ENCODE measurements at places on chromosomes 11 and 22.

- DNase-seq, result no peak
These were observed 726 bp downstream of the PKNOX2 start for GRCh38 chr11:125165111-125165842.

DNA sequence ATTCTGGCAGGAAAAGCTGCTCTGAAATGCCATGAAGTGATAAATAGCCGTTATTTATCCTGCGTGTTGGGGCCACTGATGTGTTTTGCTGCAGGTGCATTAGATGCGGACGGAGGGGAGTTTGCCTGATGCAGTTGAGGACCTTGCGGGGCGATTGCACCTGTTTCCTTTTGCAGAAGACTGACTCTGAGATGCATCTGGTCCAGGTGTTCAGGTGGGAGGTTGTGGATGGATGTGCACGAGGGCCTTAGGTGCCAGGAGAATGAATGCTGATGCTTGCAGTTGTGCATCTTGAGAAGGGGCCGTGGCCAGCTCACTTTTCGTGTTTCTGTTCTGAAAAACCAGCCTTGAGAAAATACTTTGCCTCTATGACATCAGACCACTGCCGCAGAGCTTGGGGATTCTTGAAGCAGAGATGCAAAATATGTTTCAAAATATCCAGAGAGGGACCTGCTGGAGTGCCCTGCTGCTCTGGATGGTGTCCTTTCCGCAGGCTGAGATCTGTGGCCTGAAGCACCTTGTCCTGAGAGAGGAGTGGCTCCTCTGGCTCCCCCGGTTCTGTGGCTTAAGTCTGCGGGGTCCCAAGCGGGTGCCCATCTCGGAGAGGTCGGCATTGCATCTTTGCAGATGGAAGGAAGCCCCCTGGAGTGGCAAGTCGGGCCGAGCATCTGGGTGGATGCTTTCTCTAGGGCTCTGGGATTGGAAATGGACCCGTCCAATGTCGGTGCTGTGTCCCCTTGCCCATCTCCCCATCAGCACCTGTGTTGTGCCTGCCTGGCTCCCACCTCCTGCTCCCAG, 1031.1 kb downstream of the TBC1D22A start:
- no peak for DNase-seq

- DNase-seq, result no peak
These were observed 2.4 kb upstream of the LGALS12 start for GRCh38 chr11:63503492-63503891.

DNA sequence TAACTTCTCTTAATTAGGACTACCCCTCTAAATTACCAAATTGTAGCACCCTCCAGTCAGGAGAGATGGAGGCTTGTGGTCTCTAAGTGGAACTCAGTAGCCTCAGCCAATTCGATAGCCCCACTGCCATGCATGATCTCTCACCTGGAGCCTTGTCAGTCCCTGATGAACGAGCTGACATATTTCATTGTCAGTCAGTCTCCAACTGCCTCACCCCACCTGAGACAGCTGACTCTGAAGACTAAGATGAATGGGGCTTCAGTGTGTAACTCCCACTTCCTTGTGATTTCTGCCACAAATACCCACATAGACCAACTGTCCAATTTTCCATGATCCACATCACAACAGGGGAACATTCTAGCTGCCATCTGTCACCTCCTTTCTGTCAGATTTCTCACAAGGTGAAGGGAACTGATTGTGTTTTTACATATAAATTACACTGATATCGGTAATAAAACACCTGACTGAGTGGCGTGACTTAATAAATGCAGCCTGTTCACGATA, 206.5 kb downstream of the FAM181B start:
- no peak for DNase-seq

GRCh38 chr11:5239046-5239445, 4.8 kb upstream of the HBD start:
- DNase-seq, result no peak

- DNase-seq, result no peak
These were observed 170.4 kb upstream of the CTSC start for GRCh38 chr11:88507771-88508417.

GRCh38 chr11:39804271-39804670, 1655.2 kb downstream of the LRRC4C start:
- DNase-seq, result no peak

GRCh38 chr22:30562366-30562765, 12.1 kb downstream of the GAL3ST1 start:
- no peak for DNase-seq

- no peak for DNase-seq
These were observed 6.7 kb downstream of the PAK1 start for GRCh38 chr11:77467233-77467632.

GRCh38 chr11:93089474-93090102, 108.2 kb downstream of the SLC36A4 start:
- DNase-seq, result peak; percentile 2

- DNase-seq, result no peak
These were observed 59.2 kb downstream of the BARX2 start for GRCh38 chr11:129434641-129435498.

- peak; percentile 80 for DNase-seq
These were observed 9.4 kb upstream of the CASP12 start for GRCh38 chr11:104907521-104908185.

DNA sequence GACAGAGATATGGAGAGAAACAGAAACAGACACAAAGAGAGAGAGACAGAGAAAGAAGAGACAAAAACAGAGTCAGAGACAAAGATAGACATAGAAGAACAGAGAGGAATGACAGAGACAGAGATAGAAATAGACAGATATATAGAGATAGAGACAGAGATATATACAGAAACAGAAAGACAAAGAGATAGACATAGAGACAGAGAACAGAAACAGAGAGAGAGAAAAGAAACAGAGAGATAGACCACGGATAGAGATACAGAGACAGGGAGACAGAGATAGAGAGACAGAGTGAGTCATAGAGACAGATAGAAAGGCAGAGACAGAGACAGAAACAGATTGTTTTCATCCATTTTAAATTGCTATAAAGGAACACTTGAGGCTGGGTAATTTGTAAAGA, 12.3 kb upstream of the MPEG1 start:
- DNase-seq, result no peak

DNA sequence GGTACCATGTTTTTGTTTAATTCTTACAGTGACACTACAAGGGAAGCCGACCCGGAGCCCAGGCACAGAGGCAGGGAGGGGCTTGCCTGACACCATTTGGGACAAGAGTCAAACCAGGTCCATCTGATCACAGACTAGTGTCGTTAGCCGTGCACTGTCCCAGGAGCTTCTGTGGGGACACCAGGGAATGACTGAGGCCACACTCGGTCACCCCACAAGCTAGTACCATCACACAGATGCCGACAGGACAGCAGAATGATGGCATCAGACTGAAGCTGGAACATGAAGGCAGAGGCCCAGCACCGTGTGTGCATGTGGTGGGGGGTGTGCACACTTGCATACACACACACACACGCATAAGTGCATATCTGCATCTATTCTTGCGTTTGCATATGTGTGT, 61.5 kb upstream of the NECTIN1 start:
- no peak for DNase-seq

- peak; percentile 10 for DNase-seq
These were observed 12.5 kb downstream of the OR5B3 start for GRCh38 chr11:58394195-58394594.

GRCh38 chr11:134290646-134291045, 14.5 kb downstream of the GLB1L3 start:
- no peak for DNase-seq

DNA sequence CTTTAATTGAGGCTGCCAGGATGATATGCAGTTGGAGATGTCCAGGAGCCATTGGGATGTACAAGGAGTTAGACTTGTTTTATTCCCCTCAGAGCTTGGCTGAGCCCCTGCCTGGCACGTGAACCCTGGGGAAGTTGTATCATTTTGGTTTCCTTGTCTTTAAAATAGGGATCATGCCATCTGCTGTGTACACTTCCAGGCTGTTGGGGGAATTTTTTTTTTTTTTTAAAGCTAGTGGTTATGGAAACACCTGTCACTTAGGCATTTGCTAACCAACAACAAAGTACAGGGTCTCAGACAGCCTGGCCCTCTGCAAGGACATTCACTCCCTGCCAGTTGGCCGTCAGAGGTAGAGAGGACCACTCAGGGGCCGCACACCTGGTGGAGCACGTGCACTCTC, 8.5 kb upstream of the RAB1B start:
- DNase-seq, result no peak

DNA sequence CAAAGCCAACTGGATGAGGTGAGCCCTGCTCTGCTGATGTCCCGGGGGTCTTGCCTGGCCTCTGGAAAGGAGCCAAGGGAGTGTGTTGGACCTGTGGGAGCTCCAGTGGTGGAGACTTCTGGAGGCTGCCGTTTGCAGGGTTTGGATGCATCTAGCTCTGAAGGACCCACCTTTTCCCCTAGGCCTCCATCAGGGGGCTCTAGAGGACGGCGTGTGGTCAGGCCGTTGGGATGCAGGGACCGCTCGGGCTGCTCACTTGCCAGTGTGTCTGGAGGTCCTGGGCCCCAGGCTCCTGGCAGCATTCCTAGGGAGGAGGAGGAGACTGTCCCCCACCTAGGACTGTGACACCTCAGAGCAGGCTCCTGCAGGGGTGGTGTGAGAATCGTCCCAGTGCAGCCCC, 58.3 kb downstream of the PRDM11 start:
- DNase-seq, result no peak

DNA sequence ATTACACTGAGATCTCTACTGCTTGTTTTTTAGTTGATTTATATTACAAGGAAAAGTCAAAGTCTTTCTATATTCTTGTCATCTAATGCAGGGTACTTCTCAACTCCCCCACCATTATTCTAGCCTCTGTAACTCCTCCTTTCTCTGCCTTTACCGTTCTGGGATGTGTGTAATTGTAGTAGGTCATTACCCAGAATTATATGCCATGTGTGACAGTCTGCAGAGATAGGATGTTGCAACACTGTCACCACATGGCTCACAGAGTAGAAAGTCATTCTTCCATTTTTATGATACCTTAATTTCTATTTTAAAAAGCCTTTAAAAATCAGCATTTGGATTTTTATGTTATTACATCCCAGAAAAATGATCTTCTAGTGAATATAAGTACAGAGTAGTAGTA, 32.7 kb downstream of the ZNF143 start:
- DNase-seq, result no peak

GRCh38 chr11:18490319-18490718, 34.7 kb downstream of the LDHAL6A start:
- no peak for DNase-seq

GRCh38 chr11:95081412-95081811, 8.2 kb upstream of the ENDOD1 start:
- DNase-seq, result no peak

DNA sequence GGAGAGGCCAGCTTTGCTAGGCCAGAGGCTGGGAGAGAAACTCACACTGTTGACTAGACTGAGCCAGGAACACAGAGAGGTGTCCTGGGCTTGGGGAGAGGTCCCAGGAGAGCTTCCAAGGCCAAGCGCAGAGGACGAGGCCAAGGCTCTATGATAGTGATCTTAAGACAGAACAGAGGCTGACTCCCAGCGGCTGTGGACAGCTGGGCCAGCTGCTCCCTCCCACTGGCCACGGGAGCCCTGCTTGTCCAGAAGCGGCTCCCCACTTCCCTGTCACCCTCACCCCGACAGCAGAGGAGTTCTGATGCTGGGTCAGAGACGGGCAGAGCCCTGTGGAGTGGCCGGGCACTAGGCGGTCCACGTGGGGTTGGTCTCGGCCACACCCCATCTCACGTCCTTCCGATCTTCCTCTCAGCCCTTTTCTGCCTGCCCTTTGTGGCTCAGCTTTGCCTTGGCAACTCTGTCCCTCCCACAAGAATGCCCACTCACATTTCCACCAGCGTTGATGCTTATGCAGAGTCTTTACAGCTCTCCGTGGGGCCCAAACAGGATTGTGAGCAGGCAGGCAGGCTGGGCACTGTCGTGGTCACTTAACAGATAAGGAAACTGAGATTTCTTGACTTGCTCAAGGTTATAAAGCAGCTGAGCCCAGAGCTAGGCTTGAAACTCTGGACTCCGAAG, 68.2 kb downstream of the FBXO7 start:
- no peak for DNase-seq

DNA sequence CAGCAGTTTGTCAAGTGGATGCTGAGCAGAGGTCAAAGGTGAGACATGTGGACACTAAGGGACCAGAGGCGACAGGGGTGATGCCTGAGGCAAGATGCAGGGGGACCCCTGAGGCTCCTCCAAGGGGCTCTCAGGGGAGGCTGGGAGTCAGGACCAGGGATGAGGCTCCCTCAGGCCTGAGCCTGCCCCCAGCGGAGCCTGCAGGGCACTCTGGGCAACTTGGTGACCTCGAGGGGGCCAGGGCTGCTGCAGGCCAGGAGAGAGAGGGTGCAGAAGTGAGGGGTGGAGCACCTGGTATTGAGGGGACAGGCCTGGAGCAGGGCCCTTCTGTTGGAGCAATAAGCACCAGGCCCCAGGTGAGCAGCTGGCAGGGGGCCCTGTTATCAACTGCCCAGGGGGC, 6.1 kb downstream of the EHBP1L1 start:
- DNase-seq, result no peak

DNA sequence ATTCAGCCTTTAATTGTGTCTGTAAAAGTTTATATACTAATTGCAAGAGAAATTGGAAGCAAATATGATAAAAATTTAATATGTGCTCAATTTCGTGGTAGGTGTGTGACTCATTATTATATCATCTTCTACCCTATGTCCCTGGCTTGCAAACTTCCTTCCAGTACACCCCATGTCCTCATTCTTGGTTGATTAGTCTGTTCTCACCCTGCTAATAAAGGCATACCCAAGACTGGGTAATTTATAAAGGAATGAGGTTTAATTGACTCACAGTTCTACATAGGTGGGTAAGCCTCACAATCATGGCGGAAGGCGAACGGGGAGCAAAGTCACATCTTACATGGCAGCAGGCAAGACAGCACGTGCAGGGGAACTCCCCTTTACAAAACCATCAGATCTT, 11.9 kb downstream of the MRGPRX3 start:
- no peak for DNase-seq

DNA sequence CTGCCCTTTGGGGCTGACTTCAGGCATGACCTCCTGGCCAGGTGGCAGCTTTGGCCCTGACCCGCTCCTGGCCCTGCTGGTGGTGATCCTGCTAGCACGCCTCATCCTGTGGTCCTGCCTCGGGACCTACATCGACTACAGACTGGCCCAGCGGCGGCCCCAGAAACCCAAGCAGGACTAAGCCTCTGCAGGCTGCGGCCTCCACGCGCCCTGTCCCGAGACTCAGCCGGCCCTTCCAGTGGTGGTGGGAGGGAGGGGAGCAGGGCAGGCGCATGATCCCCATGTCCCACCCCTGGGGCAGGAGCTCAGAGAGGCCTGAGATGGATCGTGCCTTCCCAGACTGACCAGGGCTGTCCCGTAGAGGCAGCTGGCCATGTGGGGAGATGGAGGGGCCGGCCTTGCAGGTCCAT, 2.1 kb downstream of the SMIM38 start:
- DNase-seq, result no peak

DNA sequence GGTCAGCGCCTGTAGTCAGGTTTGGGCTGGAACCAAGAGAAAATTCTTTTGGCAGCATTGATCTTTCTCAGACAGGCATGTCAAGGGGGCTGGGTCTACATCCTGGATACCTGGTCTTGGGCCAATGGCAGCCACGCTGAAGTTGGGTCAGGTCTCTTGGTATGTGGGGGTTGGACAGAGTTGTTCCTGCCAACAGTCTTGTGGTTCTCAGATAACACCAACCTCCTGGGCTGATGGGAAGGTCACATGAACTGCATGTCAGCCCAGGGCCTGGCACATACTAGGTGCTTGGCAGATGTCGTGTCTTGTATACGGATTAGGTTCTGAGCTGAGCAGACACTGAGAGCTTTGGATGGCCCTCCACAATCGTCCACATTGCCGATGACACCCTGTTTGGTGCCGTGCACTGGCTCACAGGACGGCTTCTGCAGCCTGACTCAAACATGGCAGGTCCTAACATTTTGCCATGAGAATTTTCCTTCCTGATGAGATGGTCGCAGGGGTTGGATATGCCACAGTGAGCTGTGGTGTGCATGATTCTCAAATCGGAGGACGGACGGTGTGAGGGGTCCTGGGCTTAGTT, 42.0 kb downstream of the FBLN1 start:
- DNase-seq, result no peak

All from fibroblast of skin of left biceps (primary cell).